ENCODE measurements at places on chromosomes 3 and 15.

- no peak for DNase-seq
Measured at GRCh38 chr3:20250786-20251185, 64.8 kb upstream of the SGO1 start.

- no peak for DNase-seq
Measured at GRCh38 chr15:94968133-94968532, 736.8 kb downstream of the MCTP2 start.

DNA sequence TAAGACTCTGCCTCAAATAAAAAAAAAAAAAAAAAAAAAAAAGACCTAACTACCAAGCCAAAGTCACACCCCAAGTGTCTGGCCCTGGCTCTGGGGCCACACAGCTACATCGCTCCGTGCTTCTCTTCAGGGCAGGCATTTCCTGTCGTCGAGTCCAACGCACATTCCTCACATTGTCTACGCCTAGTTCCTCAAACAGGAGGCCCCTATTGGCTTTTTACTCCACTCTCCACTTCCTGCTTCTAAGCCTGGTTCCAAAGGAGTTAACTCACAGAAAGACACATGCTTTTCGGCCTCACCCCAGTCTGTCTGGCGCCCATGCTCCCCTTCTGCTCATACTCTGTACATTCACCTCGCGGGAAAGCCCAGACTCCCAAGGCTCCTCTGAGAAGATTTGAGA lies 28.8 kb downstream of the KNG1 start:
- no peak for DNase-seq

- DNase-seq = no peak
Measured at GRCh38 chr15:40263024-40263754, 19.7 kb downstream of the ANKRD63 start.

DNA sequence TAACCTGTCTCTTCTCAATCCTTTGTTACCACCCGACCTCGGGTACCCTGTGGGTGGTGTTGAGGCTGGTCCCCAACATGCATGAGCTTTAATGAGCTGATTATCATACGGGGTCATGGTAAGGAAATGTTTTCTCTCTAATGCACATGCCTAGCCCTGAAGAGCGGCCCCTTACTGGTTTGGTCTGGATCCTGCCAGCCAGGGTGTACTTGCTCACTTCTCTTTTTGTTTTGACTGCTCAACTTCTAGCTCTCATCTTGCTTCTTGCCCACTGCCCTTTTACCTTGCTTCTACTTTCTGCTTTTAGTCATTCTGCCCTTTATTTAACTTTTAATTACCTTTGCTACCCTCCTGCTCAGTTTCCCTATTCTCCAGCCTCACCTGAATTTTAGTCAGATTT lies 44.3 kb upstream of the ACAD9 start:
- DNase-seq = no peak

DNA sequence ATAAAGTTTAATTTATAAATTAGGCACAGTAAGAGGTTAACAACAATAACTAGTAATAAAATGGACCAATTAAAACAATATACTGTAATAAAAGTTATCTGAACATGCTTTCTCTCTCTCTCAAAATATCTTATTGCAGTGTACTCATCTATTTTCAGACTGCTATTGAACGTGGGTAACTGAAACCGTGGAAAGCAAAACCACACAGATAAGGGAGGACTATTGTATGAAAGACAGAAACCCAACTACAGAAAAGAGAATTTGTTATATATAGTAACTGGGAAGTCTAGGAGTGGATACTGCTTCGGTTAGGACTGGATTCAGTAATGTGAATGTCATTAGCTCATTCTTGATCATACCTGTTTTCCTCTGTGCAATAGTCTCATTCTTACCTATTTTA lies 119.3 kb upstream of the DAZL start:
- DNase-seq = no peak

GRCh38 chr3:45054196-45054857 lies 28.2 kb downstream of the CLEC3B start:
- DNase-seq = no peak
